ENCODE measurements at places on chromosomes 4 and X.

DNA sequence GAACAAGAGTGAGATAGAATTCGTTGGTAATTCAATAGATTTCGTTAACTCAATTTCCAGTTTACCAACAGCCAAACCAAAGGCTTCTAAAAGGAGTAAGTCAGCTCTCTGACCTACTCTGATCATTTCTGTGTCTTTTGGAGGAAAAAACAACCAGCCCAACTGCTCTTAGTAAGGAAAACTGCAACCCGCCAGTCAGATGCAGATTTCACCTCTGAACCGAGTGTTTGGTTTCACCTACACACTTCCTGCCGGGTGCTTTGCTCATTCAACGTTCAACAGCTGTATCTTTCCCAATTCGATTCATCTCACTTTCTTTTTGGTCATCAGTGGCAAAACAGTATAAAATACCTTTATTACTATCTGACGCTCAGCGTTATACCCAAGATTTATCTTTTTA lies 24.5 kb downstream of the TMSB4X start:
- DNase-seq, result peak; percentile 12

DNA sequence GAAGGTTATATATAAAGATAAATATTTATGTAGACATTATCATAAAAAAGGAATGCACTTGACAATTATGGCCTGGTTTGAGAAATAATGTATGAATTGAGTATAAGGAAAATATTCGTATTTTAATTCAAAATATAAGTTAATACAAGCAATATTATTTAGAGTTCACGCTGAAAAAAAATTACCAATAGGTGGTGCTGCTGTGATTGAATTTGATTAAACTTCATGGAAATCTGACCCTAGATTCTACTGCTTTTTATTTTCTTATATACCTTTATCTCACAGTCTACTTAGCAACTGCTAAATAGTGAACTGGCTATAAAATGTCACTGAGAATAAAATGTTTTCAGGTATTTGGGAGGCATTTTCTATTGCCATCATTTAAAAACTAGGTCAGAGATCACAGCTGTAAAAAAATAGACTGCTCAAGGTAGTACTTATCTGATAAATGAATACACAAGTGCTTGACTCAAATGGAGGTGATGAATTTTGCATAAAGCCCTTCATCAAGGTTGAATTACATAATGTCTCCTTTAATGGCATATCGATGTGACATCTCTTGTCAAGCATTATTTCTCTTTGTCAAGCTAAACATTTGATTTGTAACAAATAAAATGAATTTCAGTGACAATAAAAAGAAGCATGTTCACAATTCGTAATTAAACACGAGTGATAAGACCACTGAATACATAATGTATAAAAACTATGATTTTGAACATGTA lies 1638.8 kb upstream of the PCDH7 start:
- peak; percentile 55 for DNase-seq

- no peak for DNase-seq
Observed at GRCh38 chr4:17584521-17585213, 7.7 kb downstream of the LAP3 start.

DNA sequence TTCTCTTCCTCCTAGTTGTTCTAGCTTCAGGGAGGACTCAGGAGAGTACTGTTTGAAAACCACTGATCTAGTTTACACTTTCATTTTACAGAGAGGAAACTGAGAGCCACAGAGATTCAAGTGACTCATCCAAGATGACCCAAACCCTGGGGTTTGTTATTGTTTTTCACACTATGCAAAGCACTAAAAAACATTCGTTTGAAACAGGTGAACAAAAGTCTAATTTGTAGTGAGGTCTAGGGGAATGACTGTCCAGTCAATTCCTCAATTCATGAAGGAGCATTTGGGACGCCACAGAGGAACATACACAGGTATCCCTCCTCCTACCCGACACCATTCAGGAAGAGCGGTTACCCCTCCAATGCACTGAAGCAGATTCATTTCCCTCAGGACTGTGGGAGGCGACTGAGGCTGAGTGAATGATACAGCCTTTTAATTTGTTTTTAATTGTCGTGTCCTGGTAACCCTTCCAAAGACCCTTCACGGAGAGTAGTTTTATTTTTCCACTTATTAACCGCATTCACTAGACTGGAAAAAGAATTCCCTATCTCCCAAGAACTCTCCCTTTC lies 30.3 kb downstream of the TLR10 start:
- no peak for DNase-seq

GRCh38 chr4:145776208-145776607 lies 96.3 kb downstream of the C4orf51 start:
- no peak for DNase-seq

- peak; percentile 15 for DNase-seq
Observed at GRCh38 chrX:126124721-126125120, 41.4 kb downstream of the DCAF12L2 start.

GRCh38 chrX:121106484-121107235 lies 59.2 kb downstream of the GLUD2 start:
- DNase-seq, result no peak

DNA sequence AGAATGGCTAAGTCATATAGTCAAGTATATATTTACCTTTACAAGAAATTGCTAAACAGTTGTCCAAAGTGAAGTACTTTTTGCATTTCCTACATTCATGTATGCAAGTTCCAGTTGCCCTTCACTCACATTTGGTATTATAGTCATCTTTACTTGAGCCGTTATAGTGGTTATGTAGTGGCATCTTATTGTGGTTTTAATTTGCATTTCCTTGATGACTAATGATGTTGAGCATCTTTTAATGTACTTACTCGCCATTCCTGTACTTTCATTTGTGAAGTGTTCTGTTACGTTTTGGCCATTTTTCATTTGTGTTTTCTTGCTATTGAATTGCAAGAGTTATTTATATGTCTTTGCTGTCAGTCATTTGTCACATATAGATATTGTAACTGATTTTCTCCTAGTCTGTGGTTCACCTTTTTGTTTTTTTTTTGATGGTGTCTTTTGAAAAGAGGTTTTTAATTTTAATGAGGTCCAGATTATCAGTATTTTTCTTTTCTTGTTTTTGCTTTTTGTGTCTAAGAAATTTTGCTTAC lies 27.6 kb downstream of the ARFIP1 start:
- peak; percentile 22 for DNase-seq

Data from A673 (cell line).